ENCODE measurements at places on chromosomes 4 and X.
A peak's percentile ranks its signal among the peaks of the same experiment; 100 is the strongest.

DNA sequence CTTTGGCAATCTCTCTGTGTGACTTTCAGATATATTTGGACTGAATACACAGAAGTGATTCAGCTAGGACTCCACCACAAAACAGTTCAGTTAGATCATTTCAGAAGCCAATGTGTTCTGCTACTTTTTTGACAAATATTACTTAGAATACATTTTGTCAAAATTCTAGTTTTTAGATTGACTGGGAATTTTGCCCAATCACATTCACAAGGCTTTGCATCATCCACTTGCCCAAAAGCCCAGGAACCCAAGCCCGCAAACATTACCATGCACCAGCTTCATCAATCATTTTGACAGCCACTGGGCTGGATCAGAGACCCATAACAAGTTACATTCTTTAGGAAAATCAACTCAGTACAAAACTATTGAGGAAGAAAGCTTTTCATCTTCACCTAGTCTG lies 256.6 kb upstream of the NDST3 start:
- no peak for DNase-seq

DNA sequence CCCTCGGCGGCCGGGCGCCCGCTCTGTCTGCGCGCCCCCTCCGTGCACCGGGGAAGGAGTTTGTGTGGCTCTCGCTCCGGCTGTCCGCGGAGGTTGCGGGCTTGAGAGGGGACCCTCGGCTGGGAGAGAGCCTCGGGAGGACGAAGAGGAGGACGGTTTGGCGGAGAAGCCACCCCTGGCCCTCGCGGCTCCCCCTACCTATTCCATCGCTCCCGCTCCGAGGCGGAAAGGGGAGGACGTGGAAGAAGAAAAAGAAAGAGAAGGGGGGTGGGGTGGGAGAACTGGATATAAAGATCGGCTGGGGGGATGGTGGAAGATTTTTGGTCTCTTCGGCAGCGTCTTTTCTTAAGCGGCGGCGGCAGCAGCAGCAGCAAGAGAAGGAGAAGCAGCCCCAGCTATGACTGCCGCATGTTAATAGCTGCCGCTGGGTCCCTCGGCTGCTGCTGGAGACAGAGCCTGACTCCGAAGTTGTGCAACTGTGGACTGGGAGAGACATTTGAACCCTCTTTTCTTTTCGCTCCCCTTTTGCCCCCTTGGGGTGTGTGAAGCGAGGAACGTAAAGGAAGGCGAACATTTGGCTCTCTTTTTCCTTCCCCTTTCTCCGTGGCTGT lies 895 bp downstream of the ADGRL3 start:
- peak; percentile 66 for DNase-seq

- DNase-seq: no peak
Observed at GRCh38 chr4:170025523-170026252, 507 bp downstream of the MFAP3L start.

GRCh38 chr4:828641-829271 lies 2.8 kb upstream of the CPLX1 start:
- peak; percentile 7 for DNase-seq

- DNase-seq: peak; percentile 24
Observed at GRCh38 chr4:127012549-127012948, 620.2 kb upstream of the INTU start.

DNA sequence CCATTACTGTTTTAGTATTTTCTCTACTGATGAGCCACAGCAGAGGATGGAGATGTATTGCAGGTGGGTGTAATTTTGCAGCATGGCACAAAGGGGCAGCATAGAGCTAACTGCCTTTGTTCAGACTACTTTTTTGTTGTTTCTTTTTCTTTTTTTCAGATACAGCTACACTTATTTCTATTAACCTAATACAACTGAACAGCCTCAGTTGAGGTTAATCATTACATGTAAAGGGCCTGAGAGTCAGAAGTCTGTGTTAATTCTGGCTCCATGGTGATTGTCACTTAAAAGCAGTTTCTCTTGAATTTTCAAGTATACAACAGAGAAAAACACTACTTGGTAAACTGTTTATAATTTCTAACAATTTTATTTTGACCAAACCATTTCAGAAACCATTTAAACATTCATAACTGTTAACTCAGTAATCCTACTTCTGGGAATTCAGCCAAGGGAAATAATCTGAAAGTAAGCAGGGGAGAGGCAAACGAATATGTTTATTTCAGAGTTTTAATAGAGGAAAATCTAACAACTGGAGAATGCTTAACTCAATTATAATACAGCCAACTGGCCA lies 13.9 kb upstream of the PPEF2 start:
- DNase-seq: peak; percentile 55

DNA sequence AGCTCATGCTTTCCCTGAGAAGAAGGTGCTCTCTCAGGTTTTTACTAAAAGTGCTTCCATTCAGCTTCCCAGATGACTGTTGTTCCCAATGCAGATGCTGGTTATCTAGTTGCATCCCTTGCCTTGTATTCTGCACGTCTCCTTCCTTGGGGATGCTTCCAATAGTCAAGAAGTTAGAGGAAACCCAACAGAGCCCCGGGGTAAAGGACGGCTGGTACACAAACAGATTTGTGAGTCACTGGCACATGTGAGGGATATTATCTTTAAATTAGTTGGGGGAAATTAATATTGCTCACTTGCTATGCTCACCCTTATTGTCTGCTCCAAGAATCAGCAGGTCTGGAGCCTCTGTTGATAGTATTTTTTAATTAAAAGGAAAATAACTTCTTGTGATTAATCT lies 465.2 kb upstream of the BOD1L1 start:
- DNase-seq: no peak

DNA sequence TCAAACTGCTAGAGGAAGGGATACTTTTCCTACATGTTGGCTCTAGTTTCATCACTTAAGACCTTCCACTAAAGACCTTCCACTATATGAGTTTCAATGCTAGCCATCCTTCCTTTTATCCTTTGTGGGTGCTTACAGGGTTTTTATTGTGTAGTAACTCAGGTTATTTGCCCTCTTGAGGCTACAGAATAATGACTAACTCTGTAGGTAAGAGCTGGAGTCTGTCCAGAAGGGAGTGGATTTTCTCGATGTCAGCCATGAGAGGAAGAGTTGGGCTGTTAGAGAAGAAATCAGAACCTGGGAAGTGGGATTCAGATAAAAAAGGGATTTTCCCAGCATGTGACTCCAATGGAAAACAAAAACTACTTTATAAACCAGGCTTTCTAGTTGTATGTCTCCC lies 27.5 kb upstream of the HERC5 start:
- no peak for DNase-seq

DNA sequence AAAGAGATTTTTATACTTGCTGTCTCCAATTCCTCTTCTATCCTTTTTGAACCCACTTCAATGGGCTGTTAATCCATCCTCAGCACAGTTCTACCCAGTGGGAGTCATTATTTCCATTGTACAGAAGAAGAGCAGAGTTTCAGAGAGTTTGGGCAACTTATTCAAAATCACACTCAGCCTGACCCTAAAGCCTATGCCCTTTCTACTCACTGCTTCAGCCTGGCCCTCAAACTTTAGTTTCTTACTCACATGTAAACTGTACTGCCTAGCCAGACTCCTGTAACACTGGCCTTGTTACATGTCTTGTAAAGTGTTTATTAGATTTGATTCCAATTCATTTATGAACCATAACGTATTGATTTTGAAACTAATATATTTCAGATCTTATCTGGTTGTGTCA lies 25.1 kb upstream of the USO1 start:
- no peak for DNase-seq

- DNase-seq: no peak
Observed at GRCh38 chrX:68652326-68653170, 5.1 kb downstream of the STARD8 start.

DNA sequence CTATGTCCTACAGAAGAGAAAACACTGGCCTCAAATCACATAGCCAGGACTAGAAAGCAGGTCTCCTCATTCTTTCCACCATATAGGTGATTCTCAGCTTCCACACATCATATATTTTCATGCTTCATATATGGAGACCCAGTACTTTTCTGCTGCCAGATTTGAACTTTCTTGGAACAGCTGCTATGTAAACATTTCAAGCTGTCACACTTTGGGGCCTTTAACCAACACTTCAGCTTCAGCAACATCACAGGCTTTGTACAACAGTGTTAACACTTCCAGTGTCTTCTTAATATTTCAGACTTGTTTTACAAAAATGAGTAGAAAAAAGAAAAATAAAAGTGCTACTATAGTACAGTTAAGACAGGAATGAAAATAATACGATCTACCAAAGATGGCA lies 12.6 kb downstream of the SH3RF1 start:
- DNase-seq: no peak

GRCh38 chr4:11338956-11339782 lies 89.5 kb downstream of the HS3ST1 start:
- DNase-seq: peak; percentile 20

DNA sequence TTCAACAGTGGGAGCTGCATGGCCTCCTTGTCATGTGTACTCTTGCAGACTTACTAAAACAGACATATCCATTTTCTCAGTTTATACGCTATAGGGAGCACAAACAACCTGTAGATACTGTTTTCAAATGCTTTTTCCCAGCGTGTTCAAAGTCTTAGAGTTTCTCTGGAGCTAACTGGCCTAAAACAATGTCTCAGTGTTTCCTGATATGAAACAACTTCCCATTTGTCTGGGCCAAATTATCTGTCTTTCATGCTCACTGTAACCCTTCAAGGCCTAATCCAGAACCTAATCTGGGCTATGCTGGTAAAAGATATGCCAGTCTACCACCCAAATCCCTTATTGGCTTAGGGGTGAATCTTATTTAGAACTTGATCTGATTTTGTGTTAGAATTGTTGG lies 38.8 kb downstream of the RAB40A start:
- no peak for DNase-seq

- no peak for DNase-seq
Observed at GRCh38 chr4:141705048-141705746, 68.8 kb downstream of the IL15 start.
